Dermis microvascular lymphatic vessel endothelial cell (primary cell): ENCODE measurements at places on chromosomes 1 and 21. TPM values are rescaled to one million over a fixed set of nuclear protein-coding genes. Genes with fewer than 3 reads are reported as not detected.

CLDN17 gene
- not detected in 2 replicates for total RNA-seq

GSTM1 gene
- total RNA-seq: not detected in 2 replicates

PIGR gene
- not detected in 2 replicates for total RNA-seq

SPATA21 gene
- total RNA-seq: not detected in 2 replicates

MAP1LC3C gene
- total RNA-seq: under 0.01 TPM in 1 of 2 replicates, not detected in the other

PTAFR gene
- 0.13 TPM in 2 replicates for total RNA-seq

RIPPLY3 gene
- under 0.01 TPM in 1 of 2 replicates, not detected in the other for total RNA-seq

RPE65 gene
- not detected in 2 replicates for total RNA-seq

PTPN7 gene
- total RNA-seq: 0.13 TPM in 2 replicates

MSH4 gene
- total RNA-seq: 0.13 TPM in 2 replicates

ANKRD34A gene
- total RNA-seq: under 0.01 TPM in 2 replicates

LCE6A gene
- not detected in 2 replicates for total RNA-seq

GJC2 gene
- total RNA-seq: 8.0 and 17.1 TPM in 2 replicates

DNA sequence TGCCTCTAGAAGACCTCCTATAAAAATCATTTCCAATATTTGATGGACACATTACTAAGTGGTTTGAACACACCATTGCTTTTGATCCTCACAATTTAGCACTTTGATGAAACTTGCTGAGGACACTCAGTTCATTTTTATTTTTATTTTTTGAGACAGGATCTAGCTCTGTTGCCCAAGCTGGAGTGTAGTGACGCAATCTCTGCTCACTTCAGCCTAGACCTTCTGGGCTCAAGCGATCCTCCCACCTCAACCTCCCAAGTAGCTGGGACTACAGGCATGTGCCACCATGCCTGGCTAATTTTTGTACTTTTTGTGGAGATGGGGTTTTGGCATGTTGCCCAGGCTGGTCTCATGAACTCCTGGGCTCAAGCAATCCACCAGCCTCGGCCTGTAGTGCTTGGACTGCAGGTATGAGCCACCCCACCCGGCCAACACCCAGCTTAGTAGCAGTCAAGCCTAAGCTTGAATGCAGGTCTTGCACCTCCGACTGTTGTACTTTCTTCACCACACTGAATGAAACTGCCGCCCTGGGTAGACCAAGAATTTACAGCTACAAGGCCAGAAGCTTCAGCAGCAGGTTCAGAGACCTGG lies 24.8 kb upstream of the ATP2B4 start:
- no peak for DNase-seq

GRCh38 chr1:37325010-37325409 lies 149.4 kb upstream of the ZC3H12A start:
- DNase-seq: no peak

DNA sequence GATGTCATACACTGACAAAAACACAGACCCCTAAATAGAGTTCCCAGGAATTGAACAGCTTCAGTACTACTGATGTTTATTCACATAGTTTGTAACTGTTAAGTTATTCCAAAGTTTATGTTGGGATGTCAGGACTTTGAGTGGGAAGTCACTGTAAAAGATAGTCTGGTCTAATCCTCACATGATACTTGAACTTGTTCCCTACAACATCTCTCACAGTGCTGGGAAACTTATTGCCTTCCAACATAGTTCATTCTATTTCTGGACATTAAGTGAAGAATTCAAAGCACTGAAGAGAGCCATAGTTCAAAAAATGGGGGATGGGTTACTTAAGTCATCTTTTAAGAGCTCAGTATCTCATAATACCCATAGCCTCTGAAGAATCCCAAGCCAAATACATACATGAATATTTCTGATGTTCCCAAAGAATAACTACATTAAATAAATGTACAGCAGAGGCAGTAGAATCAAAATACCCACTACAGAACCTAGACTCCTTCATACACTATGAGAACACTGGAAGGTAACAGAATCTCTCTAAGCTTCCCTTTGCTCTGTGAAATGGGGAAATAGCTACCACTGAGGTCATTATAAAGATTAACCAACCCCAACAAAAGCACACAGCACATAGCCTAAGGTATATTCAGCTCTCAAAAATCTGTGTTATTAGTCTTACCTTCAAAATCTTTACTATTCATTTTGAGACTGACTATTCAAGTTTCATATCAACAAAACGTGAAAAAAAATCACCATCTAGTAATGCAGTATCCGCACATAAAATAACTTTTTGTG lies 81.4 kb downstream of the ESRRG start:
- no peak for DNase-seq

DNA sequence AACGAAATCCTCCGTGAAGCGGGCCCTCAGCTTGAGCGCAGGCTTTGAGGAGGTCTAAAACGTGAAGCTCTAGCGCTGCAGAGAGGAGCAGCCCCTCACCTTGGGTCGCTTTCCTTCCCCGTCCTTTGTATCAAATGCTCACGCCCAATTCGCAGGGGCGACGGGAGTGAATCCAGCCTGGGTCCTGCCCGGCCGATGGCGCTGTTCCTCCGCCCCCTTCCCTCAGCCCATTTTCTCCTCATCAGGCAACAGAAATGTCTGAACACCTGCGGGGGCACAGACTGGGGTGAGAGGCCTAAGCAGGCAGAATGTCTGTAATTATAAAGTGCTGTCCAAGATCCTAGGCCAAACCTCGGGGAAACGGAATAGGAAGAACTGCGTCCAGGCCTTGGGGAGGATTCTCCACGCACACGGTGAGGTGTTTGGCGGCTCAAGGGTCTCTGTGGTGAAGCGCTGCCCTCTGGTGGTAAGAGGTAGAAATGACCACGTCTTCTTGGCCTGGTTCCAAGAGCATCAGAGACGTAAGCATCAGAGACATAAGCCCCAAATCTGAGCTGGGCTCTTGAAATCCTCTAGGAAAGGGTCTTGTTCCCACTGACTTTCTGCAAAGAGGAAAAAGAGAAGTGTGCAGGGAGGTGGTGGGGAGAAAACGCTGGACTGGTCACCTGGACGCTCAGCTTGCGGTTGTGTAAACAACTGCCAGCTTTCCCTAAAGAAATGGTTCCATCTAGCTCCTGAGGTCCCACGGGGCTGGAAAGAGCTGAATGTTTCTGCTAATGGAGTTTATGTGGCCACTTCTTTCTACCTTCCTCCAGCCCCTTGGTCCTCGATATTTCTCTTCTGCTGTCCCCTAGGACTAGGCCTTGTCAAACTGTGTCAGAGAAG lies 92.1 kb upstream of the CD53 start:
- DNase-seq: peak; percentile 73

DNA sequence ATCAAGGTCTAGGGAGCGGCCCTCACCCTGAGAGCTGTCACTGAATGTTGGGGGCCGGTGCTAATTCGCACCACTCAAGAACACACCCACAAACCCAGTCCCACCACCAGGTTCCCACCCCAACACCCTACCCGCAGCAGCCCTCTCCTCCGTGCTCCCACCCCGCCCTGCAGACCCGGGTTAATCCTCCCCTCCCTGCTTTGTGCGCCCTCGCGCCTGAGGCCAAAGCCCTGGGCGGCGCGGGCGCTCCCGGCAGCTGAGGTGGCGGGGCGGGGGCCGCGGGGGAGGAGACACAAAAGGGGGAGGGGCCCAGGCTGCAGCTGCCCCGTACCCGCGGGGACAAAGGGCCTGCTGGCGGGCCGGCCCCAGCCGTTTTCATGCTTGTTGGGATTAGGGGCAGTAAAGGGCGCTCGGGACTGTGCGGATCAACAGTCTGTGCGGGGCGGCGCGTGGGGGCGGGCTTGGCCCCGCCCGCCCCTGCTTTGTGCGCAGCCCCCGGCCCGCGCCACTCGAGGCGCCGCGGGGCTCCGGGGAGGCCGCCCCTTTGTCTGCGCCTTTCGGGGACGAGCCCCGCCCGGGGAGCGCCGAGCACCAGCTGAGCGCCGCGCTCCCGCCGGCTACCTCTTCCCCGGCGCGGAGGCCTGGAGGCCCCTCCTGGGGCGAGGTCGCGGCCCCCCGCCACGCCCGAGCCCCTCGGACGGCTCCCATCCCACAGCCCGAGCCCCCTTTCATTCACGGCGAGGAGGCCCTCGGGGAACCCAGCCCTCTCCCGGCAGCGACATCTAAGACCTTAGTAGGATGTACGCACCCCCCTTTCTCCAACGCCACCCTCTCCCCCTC lies 10.9 kb downstream of the C1orf216 start:
- DNase-seq: peak; percentile 24

GRCh38 chr1:24981631-24982005 lies 51.5 kb upstream of the RUNX3 start:
- DNase-seq: no peak

- no peak for DNase-seq
Observed at GRCh38 chr21:33069994-33070743, at the start of gene OLIG1. Gene OLIG1, plus strand, starts transcription at chr21:33070141. Its CDS starts 106 bp downstream, at chr21:33070247.

GRCh38 chr21:42164064-42164789 lies 54.7 kb upstream of the ABCG1 start:
- peak; percentile 47 for DNase-seq

DNA sequence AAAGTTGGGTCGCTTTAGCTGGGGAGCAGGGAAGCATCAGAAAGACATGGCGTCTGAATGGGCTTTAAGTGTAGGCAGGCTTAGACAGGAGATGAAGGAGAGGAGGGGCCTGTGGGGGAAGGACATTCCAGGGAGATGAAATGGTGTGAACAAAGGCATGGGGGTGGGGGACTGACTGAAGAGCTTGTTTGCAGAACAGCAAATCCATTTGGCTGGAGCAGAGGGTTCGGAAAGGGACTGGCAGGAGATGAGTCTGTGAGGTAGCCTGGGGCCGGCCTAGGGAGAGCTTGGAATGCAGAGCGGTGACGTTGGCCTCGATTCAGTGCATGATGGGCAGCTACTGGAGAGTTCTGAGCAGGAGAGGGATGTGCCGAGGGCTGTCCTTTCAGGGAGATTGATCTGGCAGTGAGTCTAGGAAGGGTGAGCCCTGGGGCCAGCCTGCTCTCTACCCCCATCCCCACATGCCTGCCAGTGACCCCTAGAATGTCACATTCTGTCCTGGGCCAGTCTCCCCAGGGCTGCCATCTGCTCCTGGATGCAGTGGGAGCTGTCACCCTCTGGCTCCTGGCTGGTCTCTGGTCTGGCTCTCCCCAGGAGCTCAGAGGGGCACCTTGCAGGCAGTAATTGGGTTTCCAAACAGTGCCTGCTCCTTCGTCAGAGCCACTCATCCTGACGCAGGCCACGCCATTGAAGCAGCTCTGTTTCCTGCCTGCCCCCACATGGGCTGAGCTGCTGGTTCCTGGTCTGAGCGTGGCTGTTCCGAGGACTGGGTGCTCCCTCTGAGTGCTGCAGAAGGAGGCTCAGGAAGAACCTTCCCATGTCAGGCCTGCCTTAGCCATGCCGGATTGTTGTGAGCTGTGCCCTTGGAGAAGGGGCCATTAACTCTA lies 22.3 kb upstream of the TMEM222 start:
- DNase-seq: peak; percentile 17

GRCh38 chr1:165234149-165234548 lies 122.4 kb downstream of the LMX1A start:
- no peak for DNase-seq

DNA sequence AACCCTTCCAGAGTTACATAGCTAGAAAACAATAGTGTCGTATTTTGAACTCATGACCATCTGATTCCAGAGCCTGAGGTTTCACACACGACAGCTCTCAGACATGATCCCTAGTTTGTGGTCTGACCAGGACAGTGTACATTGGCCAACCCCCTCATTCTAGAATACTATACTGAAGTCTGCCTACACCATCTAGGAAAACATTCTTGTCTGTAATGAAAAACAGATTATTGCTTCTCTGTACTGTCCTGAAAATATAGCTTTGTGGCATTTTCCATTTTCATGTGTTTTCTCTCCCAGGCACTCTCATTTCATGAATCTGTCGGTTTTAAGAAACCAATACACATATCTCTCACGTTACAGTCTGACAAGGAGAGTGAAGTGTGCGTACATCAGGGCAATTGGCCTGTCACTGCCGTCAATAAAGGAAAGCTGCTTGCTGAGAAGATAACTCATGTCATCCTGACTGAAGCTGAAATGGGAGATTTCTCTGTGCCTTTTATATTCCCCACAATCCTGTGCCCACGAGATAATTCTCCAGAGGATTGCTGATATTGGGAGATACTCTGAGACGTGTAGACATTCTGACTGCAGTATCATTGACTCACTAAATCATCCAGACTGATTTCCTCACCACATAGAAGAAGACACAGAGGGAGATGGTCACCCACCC lies 585.6 kb downstream of the PLPP3 start:
- DNase-seq: no peak

DNA sequence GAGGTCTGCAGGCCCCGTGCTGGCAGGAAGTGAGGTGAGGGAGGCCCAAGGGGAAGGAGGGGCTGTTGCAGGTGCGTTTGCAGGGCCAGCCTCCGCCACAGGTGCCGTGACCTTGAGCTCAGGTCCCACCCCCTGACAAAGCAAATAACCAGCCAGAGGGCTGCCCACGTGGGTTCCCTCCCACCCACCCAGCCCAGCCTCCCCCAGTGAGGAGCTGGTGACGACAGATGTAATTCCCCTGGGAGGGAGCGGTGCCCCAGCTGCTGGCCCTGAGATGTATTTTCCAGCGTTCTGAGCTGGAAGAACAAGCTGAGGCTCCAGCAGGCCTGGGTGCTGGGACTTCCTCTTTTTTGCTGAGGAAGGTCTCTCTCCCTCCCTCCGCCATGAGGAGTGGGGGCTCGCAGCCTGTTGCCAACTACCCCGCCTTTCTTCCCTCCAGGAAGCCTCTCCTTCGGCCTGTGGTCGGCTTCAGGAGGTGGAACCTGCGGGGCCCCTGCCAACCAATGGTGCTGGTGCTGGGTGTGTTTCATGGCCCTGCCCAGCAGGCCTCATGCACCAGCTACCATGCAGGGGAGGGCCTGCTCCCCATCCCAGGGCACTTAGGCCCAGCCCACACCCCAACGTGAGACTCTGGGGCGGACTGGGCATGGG lies 153.2 kb downstream of the PRDM16 start:
- DNase-seq: no peak

DNA sequence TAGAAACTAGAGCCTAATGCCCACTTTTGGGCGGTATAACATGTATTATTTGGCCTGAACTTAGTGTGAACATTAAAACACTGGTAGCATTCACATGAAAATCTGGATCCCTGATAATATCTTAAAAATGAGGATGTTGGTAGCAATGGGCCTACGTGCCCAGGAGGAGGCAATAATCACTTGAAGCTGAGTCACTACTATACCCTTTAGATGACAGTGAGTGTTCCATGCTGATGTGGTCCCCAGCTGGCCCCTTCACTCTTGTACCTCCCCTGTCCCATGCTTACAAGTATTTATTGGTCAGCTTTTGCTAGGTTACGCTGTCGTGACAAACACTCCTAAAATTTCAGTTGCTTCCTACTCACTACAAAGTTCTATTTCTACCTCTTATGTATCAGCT lies 23.0 kb upstream of the POU2F1 start:
- DNase-seq: no peak
